ENCODE measurements at places on chromosomes 13 and 19.
A peak's percentile ranks its signal among the peaks of the same experiment; 100 is the strongest.

DNA sequence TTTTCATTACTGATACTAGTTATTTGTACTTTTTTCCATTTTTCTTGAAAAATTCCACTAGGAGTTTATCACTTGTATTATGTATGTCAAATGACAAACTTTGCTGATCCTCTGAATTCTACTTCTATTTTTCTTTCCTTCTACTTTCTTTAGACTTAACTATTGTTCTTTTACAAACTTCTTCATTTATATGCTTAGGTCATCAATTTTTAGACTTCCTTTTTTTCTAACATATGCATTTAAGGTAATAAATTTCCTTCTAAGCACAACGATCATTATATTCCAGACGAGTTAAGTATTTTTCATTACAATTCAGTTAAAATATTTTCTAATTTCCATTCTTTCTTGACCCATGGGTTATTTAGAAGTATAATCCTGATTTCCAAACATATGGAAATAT is 240.8 kb downstream of the NHLRC3 start:
- DNase-seq, result no peak

DNA sequence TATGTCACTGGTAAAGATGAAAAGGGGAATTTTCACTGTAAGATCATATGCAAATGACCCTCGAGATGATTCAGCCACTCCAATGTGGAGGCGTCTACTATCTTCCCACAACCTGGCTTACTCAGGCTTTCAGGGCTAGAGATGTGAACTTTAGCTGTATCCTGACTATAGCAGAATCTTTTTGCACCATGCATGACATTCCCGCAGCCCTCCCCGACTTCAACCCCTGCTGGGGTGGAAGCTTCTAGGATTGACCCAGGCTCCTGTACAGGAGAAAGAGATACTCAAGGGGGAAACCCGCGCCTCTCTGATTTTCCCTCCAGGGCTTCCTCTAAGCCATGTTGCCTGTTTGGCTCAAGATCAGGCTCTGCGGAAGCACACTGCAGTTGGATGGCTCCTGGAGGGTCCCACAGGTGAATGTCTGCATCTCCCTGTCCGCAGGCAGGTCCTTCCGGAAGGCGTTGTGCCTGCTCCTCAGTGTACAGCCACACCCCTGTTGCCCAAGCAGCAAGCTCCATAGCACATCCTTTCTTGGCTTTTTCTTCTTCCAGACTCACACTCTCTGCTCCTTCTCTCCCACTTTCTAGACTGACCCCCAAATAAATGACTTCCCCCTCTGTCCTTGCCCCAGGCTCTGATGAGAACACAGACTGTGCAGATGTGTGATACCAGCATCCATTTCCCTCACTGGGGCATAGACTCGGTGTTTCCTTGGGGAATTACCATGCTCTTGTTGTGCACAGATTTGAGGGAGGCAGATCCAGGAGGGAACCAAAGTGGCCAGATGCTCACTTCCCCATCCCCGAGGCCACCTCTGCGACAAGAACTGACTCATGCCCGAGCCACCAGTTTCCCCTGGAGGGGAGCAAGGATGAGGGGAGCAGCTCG is 29.1 kb upstream of the POP4 start:
- no peak for DNase-seq

- DNase-seq, result no peak
These were observed 27.0 kb upstream of the OXGR1 start for GRCh38 chr13:97021241-97021640.

DNA sequence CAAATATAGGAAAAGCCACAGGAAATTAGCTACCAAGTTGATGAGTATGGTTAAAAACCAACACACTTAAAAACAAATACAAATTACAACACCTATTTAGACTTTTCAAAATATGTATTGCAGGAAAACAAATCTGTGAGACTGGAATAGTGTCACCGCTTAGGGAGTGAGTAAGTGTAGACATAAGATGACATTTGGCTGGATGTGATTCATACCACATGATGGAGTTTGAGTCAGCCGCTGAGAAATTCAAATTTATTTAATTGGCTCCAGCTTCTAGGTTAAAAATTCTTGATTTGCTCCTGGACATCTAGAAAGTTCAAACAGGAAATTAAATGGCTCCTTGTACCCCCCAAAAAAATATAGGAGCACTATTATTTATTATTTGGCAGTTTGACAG is 531.7 kb downstream of the SLITRK1 start:
- DNase-seq, result no peak

DNA sequence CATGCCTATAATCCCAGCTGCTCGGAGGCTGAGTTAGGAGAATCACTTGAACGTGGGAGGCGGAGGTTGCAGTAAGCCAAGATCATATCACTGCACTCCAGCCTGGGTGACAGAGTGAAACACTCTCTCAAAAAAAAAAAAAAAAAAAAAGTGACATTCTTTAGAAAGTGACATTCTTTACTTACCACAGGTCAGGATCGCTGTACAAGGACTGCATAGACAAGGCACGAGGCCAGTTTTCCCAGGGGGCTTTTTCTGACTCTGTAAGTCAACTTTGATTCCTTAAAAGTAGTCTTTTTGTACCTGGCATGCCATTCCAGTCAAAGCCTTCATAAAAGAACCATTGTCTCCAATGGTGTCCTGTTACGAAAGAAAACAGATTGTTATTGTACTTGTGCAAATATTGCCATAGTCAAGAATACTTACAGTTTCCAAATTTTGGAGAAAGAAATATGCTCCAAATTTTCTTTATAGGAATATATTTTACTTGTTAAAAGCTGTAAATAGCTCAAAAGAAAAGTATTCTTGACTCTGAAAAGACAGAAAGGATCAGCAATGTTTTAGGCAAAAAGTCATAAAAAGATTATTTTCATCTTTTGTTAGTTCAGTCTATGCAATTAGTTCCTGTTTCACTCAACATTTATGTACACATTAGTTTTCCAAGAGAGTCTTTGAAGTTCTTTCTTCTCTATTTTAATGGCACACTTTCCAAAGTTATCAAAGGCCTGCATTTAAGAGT is 39.3 kb downstream of the CEACAM1 start:
- no peak for DNase-seq

GRCh38 chr13:109254274-109254673 is 532.1 kb downstream of the IRS2 start:
- no peak for DNase-seq

- no peak for DNase-seq
These were observed 82.6 kb downstream of the MAB21L1 start for GRCh38 chr13:35393886-35394285.

DNA sequence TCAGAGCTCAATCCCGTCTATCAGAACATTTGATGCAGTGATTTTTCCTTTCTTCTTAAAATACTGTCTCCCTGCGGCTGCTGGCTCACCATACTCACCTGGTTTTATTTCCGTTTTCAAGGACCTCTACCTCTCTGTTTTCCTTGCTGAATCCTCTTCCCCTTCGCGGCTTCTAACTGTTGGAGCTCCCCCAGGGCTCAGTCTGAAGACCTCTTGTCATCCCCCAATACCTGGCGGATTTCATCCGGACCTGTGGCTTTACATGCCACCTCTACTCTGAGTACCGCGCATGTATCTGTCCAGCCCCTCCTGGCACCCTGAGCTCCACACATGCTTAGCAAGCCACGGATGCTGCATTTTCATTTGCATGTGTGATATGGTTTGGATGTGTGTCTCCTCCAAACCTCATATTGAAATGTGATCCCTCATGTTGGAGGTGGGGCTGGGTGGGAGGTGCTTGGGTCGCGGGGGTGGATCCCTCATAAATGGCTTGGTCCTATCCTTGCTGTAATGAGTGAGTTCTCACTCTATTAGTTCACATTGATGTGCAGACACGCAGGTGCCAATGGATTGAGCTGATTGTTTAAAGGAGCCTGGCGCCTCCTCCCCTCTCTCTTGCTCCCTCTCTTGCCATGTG is 106.2 kb upstream of the LSM14A start:
- no peak for DNase-seq

DNA sequence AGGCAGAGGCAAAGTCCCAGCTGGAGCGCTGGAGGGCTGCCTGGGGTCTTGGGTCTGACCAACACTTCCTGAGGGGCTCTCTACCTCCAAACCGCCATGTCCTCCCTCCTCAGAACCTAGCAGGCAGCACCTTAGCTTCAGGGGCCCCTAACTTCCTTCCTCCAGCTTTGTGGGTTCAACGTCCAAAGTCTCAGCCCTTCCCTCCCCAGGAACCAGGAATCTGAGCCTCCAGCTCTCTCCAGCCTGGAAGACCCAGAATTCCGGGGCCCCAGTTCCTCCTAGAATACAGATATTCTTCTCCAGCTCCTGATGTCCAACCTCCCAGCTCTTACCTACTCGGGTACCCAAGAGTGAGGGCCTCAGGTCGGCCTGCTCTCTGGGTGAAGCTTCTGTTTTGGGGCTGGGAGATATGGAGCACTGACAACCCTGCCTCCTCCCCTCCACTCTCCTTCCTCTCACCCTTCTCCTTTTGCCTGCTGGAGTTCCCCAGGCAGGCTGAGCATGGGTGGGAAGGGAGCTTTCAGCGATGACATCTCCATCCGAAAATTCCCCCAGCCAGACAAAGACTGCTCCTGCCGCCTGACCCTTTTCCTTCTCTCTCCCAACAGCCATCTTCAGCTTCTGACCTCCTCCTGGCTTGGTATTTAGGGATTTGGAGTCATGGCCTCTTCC is 3.5 kb downstream of the TMEM150B start:
- DNase-seq, result no peak

GRCh38 chr13:106609116-106609515 is 41.2 kb upstream of the ARGLU1 start:
- no peak for DNase-seq

DNA sequence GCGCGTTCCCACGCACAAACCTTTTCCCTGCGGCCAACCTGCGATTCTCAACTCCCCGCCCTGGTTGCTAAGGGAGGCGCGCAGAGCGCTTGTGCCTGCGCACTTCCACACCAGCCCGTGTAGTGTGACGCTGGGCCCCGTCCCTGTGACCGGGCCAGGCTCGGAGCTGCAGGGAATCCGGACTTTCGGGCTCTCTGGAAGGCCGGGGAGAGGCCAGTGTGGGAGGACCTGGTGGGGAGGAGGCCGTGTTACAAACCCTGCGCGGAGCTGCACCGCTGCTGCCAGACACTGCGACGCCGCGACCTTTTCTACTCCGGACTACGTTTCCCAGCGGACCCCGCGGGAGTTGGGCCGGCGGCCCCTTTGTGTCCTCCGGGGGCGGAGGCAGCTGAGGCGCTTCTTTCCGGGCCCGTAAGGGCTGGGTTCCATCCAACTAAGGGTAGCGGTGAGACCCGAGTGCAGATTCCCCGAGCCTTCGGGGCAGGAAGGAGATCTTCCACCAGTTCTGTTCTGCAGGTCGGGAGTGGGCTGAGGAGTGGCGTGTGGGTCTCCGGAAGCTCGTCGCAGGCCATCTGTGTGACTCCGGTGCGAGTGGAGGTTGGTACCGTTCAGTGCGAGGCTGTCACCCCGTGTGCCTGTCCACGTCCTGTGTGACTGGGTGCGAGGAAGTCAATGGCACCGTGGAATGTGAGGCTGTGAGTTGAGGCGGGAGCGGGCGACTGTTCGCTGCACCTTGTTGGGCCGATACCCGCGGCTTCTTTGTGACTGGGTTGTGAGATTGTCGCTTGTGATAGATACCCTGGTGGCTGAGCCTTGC is at the start of gene ZNF570:
TSS of gene ZNF570 (plus strand) at position 396 of the 817 bp plus-strand sequence. CDS start 999 bp downstream, outside the sequence.
- DNase-seq, result peak; percentile 83

GRCh38 chr13:85536706-85537105 is 262.5 kb downstream of the SLITRK6 start:
- DNase-seq, result no peak

- peak; percentile 23 for DNase-seq
These were observed 26.3 kb downstream of the ZNF844 start for GRCh38 chr19:12090807-12091206.

GRCh38 chr13:103282571-103283450 is 216.6 kb upstream of the SLC10A2 start:
- DNase-seq, result no peak

GRCh38 chr19:58543826-58544590 is at the start of gene TRIM28:
Gene TRIM28 (plus strand): TSS chr19:58544064. CDS start chr19:58544758, 694 bp downstream.
- DNase-seq, result peak; percentile 100

DNA sequence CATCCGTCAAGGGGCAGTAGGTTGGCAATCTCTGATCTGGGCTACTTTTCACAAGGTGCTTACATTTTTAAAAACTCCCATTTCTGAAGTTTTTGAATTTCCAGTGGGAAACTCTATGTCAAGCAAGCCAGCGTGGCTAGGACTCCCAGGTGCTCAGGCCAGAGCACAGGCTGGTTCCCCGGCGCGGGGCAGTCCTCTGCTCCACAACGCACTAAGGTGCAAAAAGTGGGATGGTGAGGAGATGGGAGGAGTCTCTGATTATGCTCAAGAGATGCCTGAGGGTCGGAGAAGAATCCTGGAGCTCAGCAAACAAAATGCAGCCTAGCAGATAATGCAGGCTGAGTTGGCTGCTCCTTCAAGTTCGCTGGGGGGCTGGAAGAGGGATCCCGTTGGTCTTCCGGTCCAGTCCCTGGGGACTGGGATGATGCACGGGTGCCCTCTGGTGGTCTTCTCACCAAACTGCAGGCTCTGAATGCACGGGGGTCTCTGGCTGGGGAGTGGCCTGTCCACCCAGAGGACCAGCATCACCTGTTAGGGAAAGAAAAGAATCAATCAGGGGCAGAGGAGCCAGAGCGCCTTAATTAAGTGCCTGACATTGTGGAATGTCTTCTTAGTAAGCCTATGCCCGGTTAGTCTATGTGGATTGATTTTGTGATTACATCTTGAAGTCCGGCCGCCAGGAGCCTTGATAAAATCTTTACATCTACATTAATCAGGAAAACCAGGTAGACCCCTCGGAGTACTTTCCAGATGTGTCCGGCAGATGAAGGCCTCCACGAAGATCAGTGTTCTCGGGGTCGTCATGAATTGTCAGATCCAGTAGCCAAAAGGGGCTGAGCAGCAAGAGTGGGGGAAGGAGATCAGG is 244.4 kb upstream of the MAB21L1 start:
- DNase-seq, result no peak

DNA sequence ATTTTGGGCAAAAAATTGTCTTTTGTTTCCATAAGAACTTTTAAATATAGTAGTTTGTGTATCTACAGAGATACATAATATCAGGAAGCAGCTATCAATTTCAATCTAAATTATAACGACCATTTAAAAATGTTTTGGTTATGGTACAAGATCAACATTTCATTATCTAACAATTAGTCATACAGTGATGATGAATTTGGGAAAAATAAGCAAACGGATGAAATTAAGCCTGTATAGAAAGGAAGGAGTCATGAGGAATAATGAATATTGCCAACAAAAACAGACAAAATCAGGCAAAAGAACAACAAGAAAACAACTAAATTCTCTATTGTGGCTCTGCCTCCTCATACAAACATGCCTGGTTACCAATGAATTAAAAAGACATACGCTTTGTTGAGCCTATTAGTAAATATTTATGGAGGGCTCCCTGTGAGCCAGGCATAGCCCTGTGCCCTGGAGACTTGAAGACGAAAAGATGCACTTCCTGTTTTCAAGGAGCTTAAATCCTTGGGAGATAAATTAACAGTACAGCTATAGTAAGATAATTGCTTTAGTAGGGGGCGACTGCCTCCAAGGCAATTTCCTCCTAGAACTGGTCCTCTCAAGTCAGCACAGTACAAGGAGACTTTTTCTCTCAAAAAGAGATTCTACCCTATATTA is 73.0 kb downstream of the NALCN start:
- no peak for DNase-seq

GRCh38 chr13:114142640-114143490 is 10.4 kb upstream of the RASA3 start:
- peak; percentile 87 for DNase-seq

Data from activated effector memory CD4-positive, alpha-beta T cell treated with Interleukin-2 at 50 U/mL for 16 hours (primary cell).